ENCODE measurements at places on chromosomes 1 and 21.

DNA sequence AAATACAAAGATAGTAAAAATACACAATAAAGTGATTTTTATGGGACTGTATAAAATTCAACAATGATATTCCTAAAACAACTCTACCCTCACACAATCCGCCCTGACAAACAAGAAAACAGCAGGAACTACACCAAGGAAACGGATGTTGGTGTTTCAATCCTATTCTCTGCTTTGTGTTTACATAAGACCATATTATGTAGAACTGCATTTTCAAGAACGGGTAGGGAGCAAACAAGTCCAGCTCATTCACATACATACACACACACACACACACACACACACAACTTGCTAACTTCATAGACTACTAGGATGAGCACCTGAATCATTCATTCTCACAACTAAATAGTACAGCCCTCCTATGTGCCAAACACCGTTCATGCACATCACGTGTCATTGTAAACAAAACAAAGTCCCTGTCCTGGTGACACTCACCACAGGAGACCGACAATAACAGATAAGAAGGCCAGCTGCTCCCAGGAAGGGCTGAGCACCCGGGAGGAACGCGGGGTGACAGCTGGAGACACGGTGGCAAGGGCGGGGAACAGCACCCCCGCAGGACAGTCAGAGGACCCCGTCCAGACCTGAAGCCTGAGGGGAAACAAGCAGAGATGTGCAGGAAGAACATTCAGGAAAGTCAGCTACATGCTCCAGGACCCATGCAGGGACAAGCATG, 43.0 kb downstream of the NPHP4 start:
- no peak for DNase-seq

GRCh38 chr1:59428828-59429227, 131.9 kb downstream of the FGGY start:
- no peak for DNase-seq

DNA sequence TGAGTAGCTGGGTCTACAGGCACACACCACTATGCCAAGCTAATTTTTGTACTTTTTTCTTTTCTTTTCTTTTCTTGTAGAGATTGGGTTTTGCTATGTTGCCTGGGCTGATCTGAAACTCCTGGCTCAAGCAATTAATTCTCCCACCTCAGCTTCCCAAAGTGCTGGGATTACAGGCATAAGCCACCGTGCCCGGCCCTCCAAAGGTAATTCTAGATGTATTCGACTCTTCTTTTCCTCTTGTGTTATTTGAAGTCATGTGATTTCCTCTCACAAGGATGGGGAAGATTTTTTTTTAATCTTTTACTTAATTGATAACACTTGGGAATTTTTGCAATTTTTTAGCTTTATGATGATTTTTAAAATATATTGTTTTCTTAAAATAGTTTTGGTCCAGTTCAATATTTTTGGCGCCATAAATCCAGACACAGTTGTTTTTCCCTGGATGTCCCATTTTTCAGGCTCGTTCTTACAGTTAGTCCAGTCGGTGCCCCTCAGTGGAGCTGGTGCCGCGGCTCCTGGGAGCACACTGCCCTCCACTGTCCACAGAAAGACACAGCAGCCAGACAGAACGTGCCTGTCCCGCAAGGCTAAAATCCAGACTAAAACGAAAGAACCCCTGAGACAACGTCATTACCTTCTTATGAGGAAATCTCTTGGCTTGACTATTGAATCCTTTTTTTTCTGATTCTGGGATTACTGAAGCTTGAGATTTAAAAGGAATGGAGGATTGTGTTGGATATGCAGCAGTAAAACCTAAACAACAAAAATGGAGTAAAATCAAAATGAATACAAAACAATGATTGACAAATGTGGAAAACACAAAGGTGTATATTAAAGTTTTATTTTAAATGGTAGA, 22.4 kb downstream of the STPG1 start:
- peak; percentile 86 for DNase-seq

DNA sequence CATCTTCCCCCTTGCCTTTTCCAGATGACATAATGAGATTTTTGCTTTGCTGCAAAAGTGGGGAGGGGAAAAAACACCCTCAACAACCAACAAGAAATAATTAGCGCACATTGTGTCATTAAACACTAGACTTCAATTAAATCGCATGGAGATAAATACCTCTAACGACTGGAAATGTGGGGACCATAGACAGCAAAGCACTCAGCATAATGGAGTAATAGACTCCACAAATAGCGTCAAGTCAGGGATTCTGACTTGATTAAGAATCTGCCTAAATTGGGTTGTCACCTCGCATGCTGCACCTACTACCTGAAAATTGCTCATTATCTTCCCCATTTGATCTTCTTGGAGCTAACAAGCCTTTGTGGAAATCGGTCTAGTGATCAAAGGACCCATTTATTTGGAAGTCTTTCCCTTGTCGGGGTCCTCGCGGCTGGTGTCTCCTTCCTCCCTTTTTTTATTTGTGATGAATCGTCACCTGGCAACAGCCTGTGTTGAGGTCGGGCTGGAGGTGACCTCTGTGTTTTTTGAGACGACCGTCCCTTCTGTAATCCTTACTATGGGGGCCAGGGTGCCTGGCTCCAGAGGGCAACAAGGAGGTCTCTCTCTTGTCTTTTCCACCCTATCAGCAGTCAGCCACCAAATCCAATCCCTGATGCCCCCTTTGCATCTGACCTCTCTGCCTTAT, 75.3 kb upstream of the IGSF21 start:
- no peak for DNase-seq

- DNase-seq = no peak
These were observed 29.6 kb upstream of the VWA5B1 start for GRCh38 chr1:20261095-20261494.

DNA sequence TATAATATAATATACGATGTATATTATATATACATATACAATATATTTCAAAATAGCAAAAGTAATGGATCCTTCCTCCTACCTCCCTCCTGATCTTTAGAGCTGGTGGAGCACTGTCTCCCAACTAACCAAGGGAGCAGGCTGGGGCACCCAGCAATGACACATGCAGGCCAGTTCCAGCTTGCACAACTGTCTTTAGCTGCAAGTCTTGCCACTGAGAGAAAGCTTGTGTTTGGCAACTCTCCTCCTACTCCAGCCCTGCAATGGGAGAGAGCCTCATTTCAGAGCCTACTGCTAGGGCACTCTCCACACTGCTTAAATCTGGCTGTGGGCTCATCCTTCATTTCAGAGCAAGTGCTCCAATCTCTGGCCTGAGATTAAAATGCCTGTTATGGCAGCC, 469.8 kb upstream of the OLFM3 start:
- DNase-seq = no peak
